ENCODE measurements at places on chromosomes 13 and 19. TPM values are rescaled to one million over a fixed set of nuclear protein-coding genes. Genes with fewer than 3 reads are reported as not detected.

GRCh38 chr13:25973576-25973975 is 78.2 kb downstream of the SHISA2 start:
- no peak for DNase-seq

DNA sequence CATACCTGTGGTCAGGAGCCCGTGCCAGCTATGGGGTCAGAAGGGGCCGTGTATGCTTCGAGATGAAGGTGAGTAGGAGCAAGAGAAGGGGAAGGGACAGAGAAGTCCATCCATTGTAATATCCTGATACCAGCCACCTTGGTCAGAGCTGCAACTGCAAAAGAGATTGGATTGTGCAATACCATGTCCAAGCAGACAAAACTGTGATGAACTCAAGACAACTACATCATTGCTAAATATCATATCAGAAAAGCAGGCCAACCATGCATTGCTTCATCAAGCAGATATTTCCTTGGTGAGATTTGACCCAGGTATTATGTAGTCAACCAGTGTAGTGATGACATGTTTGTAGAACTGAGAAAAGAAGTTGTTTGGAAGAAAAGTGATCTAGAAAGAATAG is 12.1 kb downstream of the HNRNPUL1 start:
- no peak for DNase-seq

DNA sequence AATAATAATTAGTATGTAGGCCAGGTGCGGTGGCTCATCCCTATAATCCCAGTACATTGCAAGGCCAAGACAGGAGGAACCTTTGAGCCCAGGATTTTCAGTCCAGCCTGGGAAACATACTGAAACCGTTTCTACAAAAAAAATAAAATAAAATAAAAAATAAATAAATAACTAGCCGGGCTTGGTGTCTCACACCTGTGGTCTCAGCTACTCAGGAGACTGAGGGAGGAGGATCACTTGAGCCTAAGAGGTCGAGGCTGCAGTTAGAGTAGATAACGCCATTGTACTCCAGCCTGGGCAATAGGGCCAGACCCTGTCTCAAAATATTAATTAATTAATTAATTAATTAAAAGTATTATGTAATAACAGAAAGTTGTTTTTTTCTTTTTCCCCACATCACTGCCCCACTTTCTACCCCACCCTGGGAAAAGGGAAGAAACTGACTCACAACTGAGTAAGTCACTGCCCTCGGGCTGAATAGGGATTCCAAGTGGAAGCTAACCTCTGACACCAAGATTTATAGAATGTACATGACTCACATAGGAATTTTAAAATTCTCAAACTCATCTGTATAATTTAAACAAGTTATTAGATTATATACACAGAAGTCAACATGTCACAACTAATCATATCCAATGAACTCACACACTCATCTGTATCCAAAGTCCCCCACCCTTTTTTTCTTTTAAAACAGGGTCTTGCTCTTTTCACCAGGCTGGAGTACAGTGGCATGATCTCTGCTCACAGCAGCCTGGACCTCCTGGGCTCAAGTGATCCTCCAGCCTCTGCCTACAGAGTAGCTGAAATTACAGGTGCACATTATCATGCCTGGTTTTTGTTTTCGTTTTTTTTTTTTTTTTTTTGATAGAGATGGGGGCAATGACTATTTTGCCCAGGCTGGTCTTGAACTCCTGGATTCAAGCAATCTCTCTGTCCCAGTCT is 12.5 kb downstream of the ZNF611 start:
- DNase-seq, result no peak

GRCh38 chr19:13020002-13020414 is 24.7 kb downstream of the NFIX start:
- DNase-seq, result no peak

DNA sequence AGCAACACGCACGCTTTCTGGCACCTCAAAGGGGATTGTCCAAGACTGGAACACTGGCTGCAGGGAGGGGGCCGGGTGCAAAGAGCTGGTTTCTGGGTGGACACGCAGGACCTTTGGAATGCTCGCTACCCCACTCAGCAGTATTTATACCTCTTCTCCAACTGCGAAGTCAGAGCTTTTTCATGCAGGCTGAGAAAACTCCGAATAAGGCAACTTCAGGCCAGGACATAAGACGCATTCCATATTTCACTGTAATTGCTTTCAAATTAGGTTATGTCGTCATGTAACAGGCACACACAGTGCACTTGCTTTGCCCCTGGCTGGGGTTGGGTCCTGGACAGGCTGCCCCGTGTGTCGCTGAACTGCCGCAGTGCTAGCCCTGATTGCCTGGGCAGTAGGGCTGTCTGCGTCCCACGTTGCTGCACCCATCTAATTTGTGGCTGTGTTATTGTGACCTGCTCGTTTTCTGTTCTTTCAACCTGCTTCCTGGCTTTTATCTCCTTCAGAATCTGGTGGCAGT is 44.5 kb downstream of the ACTN4 start:
- no peak for DNase-seq

DNA sequence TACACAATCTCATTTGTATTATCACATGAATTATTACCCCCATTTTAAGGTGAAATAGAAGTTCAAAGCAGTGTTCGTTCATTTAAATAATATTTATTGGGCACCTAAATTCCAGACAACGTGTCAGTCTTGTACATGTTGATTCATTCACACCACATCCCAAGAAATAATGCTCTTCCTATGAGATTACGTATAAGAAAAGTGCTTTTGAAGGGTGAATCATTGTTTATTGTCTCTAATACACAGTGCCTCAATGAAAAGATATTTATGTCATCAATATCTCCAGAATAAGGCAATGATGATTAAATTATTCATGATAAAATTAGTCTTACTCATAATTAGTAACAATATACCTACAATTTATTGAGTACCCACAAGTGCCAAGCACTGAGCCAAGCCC is 35.6 kb downstream of the CLDN10 start:
- DNase-seq, result no peak

Gene GRK1
- polyA plus RNA-seq, result 0.13 TPM

Gene PSG6
- not detected for polyA plus RNA-seq

DNA sequence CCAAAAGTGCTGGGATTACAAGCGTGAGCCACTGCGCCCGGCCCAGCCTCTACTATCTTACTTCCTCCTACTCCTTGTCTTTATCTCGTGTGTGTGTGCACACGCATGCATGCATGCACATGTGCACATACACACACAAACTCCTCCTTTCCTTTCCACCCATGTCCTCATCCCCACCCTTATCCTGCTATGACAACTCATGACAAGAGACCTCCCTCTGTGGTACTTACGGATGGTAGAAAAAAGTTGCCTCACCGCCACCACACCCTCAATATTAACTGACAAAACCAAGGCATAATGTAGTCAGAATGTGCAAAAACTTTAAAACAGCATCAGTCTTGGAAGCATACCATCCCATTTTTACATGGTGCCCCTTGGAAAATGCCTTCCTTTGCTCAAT is 15.9 kb upstream of the EEF1AKMT1 start:
- DNase-seq, result no peak

- no peak for DNase-seq
These were observed 9.0 kb upstream of the STRN4 start for GRCh38 chr19:46755077-46755852.

DNA sequence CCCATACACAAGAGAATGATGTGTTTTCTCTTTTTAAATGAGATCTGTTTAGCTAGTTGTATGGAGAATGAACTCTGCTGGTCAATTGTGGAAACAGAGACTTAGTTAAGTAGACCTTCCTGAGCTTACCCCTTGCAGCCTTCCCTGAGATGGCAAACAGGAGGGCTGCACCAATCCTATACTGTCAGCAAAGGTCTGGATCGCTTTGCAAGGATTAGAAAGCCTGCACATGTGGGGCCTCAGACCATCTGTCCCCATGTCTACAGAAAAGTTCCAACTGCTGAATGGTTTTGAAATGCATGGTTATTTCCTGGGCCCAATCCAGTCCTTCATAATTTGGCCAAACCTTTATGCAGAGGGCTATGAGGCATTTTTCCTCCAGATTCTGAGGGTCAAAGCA is 183.9 kb upstream of the SLC10A2 start:
- no peak for DNase-seq

DNA sequence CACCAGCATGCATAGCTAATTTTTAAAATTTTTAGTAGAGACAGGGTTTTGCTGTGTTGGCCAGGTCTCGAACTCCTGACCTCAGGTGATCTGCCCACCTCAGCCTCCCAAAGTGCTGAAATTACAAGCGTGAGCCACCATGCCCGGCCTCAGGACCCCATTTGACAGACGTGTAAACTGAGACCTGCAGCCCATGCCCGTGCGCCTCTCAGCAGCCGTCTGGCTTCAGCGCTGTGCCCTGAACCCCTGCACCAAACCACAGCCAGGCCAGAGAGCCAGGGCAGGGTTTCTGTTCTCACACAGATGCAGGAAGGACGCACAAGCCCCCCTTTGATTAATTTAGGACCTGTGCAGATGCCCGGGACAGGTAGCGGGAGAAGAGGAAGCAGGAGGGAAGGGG is 7.3 kb upstream of the FFAR1 start:
- DNase-seq, result no peak

GRCh38 chr13:44322928-44323327 is 50.7 kb upstream of the SERP2 start:
- DNase-seq, result no peak

Gene GPR183
- 4.3 TPM for polyA plus RNA-seq

DNA sequence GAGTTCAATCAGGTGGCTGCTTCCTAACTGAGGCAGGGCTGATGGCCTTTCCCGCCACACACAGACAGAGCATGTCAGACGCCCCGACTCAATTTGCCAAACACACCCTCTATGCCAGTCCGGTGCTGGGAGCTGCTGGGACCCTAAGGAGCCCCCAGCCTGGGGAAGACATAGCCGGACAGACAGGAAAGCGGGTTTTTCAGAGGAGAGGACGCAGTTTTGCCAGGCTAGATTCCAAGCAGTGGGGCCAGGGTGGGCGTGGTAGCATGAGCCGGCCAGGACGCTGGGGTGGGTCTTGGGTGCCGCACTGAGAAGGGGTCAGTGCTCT is 19.8 kb downstream of the MAST3 start:
- DNase-seq, result no peak
